ENCODE measurements at places on chromosomes 1 and 21.

- DNase-seq = no peak
Observed at GRCh38 chr1:171811672-171812071, 29.6 kb upstream of the DNM3 start.

GRCh38 chr1:87437663-87438295, 109.1 kb downstream of the LMO4 start:
- no peak for DNase-seq

DNA sequence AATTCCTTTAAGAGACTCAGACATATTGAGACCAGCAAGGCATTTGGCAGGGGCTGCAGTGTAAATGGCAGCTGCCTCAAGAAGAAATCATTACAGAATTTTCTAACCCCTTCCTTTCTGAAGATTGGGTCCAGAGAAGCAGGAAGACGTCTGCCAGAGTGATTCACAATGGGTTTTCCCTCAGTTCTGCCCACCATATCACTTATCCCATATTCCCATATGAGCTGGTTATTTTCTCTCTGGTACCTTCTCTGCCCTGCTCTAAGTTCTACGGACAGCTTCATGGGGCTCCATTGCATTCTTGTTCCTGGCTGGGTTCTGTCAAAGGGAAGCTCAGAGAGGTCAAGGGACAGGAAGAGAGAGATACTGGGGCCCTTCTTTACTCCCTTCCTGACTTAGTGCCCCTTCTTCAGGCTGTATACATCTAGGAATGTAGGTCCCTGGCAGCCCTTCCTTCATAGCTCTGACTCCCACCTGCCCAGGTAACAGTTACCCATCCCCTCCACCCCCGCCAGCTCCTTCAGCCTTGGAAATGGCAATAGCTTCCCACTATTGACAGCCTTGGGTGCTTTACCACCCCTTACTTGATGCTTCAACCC, 420.6 kb upstream of the DAB1 start:
- DNase-seq = no peak

- DNase-seq = peak; percentile 89
Observed at GRCh38 chr1:21368515-21369289, 71.2 kb upstream of the NBPF3 start.

DNA sequence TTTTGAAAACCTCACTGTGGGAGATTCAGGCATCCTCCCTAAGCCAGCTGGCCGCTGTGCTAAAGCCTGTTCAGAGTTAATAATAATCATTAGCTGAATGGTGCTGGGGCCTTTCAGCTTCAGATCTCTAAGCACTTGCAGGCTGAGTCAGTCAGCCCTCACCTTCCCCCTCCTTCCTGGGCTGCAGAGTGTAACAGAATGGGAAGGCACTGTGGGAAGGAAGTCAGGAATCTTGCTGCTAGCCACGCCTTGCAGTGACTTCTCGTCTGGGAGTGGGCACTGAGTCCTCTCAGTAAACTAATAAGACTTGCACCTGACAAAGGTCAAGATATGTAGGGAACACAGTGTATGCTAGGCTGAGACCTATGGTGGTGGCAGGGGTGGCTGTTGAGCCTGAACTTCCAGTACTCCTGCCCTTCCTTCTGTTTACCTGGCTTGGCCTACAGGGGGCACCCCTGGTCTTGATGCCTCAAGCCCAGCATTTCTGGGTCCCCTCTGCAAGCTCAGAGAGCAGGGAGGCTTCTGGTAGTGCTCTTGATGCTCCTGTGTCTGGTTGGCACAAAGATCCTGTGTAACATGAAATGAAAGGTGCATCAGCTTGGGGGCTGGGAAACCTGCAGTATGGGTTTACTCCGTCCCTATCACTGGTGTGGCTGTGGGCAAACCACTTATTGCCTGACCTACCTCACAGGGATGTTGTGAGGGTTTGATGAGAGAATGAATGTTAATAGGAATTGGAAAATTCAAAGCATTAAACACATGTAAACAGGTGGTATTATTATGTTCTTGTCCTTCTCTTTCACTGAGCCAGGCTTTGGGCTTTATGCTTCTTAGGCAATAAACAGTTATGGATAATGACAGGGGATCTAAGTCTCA, 6.0 kb downstream of the CYB561D1 start:
- DNase-seq = no peak

DNA sequence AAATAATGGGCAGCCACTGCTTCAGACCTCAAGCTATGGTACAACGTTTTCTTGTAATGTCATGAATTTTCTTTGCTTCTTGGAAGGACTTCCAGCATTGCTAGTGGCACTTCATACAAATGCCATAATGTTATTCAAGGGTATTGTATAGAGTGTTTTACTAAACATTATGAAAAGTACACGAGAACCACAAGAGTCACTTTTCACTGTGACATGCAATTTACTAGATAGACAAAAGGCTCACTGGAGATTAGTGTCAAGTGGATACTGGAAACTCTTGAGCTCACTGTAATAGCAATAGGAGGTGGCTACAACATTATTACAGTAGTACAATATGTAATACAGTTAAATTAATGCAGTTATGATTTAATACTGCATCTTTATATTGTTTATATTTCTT, 5.3 kb upstream of the OLFM3 start:
- DNase-seq = no peak

DNA sequence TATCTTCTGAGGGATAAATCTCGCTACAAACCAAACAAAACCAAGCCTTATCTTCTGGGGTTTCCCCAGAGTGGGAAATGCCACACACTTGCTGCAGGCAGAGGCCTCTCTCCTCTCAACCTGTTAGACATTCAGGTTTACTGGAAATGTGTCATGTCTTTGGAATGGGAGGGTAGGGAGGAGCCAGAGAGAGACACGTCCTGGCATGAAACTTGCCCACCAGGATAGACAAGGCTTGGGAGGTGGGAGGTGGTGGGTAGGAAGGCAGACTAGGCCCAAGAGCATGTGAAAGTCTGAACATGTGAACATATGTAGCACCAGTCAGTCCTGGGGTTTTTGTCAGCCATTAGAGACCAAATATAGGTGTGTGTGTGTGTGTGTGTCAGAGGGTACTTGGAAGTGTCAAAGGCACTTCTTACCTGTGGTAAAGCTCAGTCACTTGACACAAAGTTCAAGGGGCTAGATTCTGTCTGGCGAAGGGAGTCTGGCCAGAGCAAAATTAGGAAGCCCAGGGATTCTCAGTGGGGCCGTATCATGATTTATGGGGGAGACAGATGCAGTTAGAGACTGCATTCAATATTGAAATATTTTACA, 32.4 kb upstream of the PIGC start:
- DNase-seq = no peak

- no peak for DNase-seq
Observed at GRCh38 chr1:85295654-85296053, 19.2 kb upstream of the BCL10 start.

- no peak for DNase-seq
Observed at GRCh38 chr21:36089946-36090345, 20.1 kb downstream of the CBR1 start.

GRCh38 chr1:100400404-100400803, 48.1 kb downstream of the CDC14A start:
- no peak for DNase-seq

DNA sequence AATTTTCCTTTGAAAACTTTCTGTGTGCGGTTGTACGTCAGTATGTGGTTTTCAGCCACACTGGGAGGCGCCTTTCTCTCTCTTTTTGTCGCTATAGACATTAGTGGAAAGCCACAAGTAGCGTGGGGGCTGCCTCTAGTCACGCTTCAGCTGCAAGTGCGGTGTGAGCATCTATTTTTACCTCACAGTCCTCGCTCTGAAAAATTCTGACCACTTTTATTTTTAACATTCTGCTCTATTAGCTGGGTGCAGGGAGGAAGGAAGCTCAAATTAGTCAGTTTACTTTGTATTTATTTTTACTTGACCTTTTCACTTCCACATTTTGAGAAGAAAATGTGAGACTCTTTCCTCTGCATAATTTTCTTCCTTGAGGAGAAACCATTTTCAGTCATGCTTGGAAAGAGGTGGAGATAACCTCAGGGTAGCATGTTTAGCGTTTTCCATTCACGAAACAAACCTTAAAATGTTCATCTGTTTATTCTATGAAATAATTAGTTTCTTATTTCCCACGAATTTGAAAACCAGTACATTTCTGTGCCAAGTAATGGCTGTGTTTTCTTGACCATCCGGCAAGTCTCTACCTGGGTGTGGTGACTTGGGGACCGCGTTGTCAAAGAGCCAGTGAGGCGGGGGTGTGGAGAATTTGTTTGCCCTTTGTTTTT, 35.6 kb downstream of the ADARB1 start:
- DNase-seq = no peak

GRCh38 chr1:56309065-56309464, 270.3 kb downstream of the PLPP3 start:
- no peak for DNase-seq

DNA sequence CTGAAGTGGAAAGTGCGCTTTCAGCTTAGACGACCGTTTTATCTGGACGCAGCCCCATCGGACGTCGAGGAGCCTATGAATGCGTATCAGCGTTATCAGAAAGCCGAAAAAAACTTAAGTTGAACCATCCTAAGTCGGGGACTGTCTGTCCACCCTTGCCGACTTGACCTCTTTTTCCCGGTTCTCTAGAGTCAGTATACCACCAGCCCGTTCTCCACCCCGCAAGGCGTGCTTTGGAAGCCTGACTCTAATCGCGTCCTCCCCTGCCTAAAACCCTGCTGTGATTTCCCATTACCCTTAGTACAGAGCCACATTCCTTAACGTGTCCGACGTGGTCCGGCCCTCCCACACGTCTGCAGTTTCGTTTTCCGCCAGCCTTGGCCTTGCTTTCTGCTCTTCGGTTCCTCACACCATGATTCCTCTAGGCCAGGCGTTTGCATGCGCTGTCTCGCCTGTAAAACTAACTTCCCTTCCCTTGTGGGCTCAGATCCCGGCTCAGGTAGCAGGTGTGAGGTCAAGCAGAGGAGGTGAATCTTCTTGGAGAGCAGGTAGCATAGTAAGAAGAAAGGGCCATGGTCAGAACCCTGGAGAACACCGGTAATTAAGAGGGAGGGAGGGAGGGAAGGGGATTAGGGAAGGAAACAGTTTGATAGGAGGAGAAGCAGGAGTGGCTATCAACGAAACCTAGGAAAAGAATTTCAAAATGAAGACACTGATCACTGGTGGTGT, 865 bp downstream of the ADPRS start:
- peak; percentile 82 for DNase-seq

GRCh38 chr1:89041119-89041641, 18.5 kb upstream of the GBP3 start:
- DNase-seq = peak; percentile 68

- DNase-seq = no peak
Observed at GRCh38 chr1:143748906-143749305, 222.9 kb downstream of the FAM72C start.

- DNase-seq = no peak
Observed at GRCh38 chr1:10617931-10618885, 143.5 kb downstream of the PEX14 start.

GRCh38 chr1:89609781-89610456, 23.0 kb upstream of the LRRC8C start:
- no peak for DNase-seq

DNA sequence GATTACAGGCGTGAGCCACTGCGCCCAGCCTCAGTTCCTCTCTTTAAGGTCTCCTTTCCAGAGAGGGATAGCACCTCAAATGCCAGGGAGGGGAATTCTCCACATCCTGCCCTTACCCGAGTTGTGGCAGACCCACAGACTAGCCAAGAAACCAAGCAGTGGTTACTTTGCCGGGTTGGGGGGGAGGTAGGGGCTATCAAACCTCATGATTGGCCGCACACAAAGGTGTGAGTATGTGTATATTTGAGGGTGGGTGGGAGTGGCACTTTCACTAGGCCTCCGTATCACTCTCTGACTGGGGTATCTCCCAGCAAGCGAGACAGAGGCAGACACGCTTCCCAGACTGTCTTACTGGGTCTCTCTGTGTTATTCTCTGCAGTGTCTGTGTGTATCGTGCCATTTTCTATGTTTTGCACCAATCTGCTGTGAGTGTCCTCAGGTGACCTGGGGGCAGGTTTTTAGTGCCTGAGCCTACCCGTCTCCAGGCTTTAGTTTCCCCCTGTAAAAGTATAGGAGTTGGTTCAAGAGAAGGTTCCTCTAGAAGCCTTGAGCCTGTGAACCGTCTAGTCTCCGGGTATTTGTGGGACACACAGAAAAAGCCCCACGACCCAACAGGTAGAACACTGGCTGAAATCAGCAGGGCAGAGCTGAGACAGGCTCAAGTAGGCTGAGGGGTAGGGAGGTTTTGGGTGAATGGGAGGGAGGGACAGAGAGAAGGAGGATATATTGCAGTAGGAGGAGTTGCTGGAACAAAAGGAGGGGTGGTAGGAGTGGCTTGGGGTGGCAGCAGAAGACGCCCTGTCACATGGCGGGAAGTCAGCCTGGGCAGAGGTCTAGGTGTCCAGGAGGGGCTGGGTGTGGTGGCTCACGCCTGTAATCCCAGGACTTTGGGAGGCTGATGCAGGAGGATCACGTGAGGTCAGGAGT, 10.3 kb downstream of the LMNA start:
- peak; percentile 66 for DNase-seq

DNA sequence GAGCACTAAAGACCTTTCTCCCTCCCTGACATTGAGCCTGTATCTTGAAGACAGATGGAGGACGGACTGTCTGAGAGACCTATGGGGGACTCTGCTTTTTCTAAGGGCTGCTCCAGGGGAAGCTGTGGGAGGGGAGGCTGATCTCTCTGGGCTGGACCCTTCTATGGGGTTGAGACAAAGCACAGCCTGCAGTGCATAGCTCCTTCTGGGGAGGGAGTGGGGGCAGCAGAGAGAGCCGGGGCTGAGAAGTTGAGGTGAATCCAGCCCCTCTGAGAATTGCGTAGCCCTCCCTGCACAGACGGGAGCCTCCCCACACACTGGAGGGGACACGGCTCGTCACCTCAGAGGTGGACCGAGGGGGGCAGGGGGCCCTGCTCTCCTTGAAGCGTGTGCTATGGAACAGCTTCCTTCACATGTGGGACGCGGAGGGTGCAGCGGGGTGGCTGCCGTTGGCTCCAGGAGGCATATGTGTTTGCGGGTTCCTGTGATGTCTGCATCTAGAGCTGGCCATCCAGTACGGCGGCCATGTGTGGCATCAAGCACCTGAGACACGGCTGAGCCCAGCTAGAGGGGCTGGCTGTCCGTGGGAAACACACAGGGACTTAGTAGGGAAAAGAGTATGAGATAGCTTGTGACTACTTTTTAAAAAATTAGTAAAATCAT, 299.1 kb downstream of the CAMTA1 start:
- no peak for DNase-seq

DNA sequence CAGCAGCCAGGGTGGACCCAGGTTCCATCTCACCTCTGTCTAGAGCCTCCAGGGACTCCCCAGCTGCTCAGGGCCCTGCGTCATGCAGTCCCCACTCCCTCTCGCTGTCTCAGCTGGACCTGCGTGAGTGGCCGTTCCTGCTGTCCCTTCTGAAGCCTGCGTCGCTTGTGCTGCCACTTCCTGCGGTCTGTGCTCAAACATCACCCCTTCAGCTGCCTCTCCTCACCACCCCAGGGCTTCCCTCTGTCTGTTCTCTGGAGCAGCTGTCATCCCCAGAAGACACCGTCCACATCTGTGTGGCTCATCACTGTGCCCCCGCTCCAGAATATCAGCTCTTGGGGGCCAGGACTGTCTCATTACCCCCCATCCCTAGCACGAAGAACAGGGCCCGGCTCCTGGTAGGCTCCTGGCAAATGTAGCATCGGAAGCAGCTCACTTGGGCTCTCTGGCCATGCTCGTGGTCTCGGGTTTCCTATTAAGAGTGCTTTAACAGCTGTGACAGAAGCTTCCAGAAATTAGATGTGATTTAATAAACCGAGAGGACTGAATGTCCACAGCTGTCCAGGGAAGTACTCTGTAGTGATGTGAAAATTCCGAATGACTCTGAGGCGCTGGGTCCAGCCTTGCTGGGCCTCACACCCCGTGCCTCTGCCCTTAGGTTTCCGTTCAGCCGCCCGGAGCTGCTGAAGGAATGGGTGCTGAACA, 3.3 kb downstream of the THAP3 start:
- DNase-seq = no peak
